AG04450 (cell line): ENCODE measurements at places on chromosomes 3 and 15.

- DNase-seq: no peak
Measured at GRCh38 chr3:88828466-88828865, 279.0 kb upstream of the EPHA3 start.

DNA sequence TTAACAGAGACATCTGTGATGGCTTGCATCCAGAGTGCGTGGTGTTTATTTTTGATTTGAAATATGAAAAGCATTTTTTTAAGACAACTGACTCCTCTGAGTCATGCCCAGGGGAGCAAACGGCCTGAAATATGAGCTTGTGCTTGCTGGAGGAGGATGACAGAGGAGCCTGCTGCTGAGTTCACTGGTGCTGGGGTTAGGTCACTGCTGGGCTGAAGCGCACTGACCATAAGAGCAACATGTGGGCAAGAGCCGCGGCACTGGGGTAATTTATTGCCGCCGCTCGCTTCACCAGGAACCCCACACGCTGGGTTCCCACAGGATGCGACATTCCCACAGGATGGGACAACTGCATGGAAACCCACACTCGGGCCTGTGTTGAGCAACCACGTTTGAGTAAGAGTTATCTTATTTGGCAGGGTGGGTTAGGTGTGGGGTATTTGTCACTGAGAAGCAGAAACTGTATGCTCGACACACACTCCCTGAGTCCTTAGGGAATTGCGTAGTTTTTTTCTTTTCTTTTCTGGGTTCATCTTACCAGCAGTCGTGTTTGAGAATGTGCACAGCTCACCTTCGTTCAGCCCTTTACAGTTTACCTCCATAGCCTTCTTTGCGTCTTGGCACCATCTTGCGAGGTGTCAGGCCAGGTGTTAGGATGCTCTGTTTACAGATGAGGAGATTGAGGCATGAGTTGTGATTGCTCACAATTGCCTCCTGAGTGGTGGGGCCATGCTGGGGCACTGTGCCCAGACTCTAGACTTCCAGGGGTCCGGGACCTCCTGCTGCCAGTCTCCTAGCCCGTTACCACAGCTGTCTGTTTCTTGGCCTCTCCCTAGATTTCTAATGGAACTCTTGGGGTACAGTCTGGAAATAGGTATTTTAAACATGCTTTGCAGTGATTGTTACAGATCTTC is 60.4 kb downstream of the SMAD3 start:
- DNase-seq: peak; percentile 98

- DNase-seq: no peak
Measured at GRCh38 chr15:74928771-74929198, 9.1 kb downstream of the COX5A start.

DNA sequence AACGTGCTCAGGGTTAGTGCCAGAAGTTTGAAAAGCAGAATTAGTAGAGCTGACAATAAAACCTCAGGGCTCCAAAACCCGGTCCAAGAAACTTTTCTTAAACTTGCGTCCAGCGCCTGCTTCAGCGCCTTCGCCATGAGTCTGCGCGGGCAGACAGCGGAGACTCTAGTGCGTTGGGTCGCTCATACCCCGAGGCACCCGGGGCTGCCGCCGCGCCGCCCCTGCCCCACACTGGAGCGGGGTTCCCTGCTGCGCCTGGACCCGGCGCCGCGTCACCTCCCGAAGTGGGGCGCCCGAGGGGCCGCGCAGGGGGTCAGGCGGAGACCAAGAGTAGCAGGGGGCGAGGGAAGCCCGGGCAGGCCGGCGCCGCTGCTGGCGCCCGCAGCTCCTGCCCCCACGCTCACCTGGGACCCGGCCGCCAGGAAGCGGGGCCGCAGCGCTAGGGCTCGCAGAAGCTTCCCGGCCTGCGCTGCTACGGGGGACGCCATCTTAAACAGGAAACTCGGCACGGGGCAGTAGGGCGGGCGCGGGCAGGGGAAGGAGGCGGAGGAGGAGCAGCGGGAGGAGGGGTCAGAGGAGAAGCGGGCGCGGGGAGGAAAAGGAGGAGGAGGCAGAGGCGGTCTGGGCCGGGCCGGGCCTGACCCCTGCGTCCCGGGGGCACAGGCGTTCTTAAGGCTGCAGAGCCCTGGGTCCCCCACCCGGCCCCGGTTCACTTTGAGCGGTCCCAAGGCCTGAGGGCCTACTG is at the start of gene SUCLG2:
TSS of gene SUCLG2 (minus strand) at position 514 of the 745 bp plus-strand sequence. CDS start at position 488, 26 bp downstream.
- peak; percentile 44 for DNase-seq

DNA sequence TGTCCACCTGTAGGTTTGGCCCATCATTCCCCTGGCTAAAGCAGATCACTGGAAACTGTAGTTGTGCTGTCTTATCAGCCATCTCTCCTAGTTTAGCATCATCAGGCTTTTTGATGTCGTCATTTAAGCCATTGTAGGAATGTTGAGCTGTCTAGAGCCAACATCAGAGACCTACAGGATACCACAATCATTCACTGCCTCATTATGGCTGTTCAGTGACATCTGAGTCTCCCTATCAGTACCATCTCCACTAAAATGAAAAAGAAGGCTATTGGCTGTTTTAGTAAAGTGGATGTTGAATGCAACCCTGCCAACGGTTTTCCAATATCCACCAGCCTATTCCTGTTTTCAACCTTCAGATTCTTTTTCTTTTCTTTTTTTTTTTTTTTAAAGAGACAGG is 29.2 kb downstream of the RLBP1 start:
- DNase-seq: no peak

GRCh38 chr3:61743067-61743466 is 181.7 kb downstream of the PTPRG start:
- DNase-seq: no peak

- DNase-seq: no peak
Measured at GRCh38 chr3:90010341-90010740, 902.9 kb downstream of the EPHA3 start.

- no peak for DNase-seq
Measured at GRCh38 chr3:52880047-52880446, 17.3 kb downstream of the STIMATE start.

GRCh38 chr3:69240651-69241568 is 118.5 kb upstream of the LMOD3 start:
- no peak for DNase-seq
